ENCODE measurements at places on chromosomes 2 and 18. TPM values are rescaled to one million over a fixed set of nuclear protein-coding genes. Genes with fewer than 3 reads are reported as not detected.

- DNase-seq, result no peak
Measured at GRCh38 chr18:44811572-44812125, 131.0 kb downstream of the SETBP1 start.

DNA sequence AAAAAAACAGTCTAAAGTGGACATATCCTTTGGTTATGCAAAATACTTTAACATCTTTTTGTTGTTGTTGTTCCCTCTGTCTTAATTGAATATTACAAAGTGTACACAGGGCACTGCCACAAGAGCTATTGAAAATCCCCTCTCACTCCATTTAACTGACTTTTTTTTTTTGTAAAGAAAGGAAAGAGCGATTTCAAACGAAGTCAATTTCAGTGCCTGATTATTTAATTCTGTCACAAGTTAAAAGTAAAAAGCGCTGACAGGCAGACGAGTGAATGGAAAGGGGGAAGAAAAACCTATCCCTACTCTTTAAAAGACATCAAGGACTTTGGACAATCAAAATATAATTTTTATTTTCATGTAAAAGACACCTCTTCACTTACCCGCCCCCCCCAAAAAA, 1.9 kb downstream of the FIGN start:
- DNase-seq, result peak; percentile 12

- DNase-seq, result peak; percentile 78
Measured at GRCh38 chr2:207926133-207926988, 99.0 kb downstream of the PLEKHM3 start.

DNA sequence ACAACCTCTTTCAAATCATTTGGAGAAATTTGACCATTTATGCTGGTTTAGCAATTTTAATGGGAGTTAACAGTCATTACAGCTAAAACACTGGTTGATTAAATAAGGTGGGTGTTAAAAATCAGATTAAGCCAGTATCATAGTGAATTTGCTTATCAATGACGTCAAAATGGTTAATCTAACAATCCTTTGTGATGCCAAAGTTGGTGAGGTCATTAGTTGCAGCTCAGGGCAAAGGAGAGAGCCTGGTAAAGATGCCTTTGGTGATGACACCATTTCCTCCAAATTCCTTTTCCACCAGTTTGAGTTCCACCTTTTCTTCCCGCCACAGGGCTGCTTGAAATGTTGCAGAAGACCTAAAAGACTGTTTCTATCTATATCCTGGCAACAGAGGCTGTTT, 757.1 kb upstream of the PIK3C3 start:
- no peak for DNase-seq

Gene PSMA8
- not detected for polyA plus RNA-seq

- no peak for DNase-seq
Measured at GRCh38 chr2:71240794-71241193, 13.9 kb upstream of the PAIP2B start.

DNA sequence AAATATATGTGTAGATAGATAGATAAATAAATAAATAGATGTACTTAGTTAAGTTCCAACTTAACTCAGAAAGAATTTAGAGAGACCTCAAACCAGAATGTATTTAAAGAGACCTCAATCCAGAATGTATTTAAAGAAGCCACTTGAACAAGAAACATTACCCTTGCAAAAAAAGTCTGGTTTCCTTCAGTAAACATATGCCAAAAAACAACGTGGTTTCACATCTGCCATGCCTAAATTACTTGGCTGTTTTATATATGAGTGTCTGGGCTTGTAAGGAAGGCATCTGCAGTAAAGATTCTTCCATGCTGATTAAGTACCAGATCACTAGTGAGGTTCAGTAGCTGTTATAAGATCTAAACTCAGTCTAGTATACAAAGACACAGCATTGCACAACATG, 29.1 kb upstream of the RPE start:
- peak; percentile 17 for DNase-seq

- no peak for DNase-seq
Measured at GRCh38 chr2:83860320-83860719, 598.8 kb downstream of the SUCLG1 start.

- DNase-seq, result peak; percentile 71
Measured at GRCh38 chr2:8993902-8994278, 9.6 kb downstream of the MBOAT2 start.

- DNase-seq, result no peak
Measured at GRCh38 chr2:155384555-155385123, 686.1 kb downstream of the KCNJ3 start.

DNA sequence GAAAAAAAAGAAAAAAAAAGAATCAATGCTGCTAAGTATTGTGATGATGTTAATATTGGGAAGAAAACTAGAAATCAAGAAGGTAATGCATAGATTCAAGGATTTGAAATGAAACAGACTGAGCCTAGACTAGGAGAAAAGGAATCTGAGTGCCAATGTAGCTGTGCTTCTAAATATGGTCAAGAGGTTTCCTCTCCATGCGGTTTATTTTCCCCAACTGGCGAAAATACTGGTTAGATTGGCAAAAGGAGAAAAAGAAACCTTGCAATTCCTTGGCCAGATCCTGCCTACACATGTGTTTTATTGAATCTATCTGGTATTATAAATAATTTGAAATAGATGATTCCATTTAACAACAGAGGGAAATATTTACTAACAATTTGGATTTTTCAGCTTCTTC, 5.7 kb downstream of the SCN3A start:
- DNase-seq, result no peak

DNA sequence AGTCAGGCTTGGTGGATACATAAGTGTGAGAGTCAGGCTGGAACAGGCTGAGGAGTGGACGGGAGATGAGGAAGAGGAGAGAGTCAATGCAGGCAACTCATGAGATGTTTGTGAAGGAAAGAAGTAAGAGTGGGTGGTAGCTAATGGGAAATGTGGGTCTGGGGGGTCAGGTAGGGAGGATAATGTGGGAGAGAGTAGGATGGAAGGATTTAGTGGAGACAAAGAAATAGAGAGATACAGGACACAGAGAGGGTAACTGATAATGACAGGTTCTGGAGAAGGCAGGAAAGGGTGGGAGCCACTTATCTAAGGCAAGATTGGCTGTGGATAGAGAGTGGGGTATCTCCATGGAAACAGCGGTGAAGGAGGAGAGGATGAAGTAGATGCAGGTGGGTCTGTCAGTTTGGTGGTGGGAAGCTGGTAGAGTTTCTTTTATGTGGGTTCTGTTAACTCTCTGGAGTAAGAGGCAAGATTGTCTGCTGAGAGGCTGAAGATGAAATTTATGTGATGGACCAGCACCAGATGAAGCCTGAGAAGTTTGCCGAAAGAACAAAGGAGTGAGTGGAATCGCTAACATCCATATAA, 190.6 kb upstream of the SPRED2 start:
- no peak for DNase-seq

Gene ZNF407
- polyA plus RNA-seq, result 4.4 TPM

Measured in fibroblast of lung (primary cell).